HFF-Myc (cell line): ENCODE measurements at places on chromosomes 3 and 15.

GRCh38 chr3:183697610-183698317 is at the start of gene YEATS2:
Gene YEATS2, plus strand, starts transcription at chr3:183697797. Its CDS starts 17,366 bp downstream, at chr3:183715163.
- no peak for DNase-seq

- DNase-seq: no peak
These were observed 921.1 kb downstream of the FHIT start for GRCh38 chr3:60330107-60330506.

- no peak for DNase-seq
These were observed 117.7 kb downstream of the ALDH1A2 start for GRCh38 chr15:57947781-57948180.

DNA sequence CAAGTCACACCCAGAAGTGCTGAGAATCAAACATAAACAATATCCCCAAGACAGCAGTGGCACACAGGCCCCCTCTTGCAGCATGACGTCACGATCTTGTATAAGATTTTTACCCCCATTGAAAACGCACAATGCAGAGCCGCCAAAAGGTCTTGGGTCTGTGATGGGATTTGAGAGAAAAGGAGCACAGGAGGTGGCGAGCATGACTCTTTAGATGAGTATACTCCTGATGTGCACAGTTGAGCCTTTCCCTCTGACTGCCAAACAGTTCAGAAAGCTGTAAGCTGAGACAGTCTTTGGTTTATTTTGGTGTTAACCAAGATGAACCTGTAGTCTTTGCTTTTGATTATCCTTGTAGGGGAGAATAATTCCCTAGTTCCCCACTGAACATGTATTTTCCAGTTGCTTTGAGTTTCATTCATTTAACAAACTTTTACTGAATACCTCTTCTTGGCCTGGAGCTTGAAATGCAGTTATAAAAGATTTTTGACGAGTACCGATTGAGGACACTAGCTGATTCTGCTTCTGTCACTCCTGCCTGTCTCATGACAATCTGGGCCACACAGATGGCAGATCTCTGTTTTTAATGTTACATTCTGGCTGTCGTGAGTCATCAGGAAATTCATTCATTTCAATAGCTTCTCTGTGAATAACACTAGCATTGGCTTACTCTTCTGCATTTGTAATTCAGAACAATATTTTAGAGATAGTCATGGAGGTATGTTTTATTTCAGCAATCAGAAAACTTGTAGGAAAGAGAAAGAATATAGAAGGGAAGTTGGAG is 28.9 kb downstream of the CFAP91 start:
- DNase-seq: no peak

- no peak for DNase-seq
These were observed 82.7 kb downstream of the TMEM39A start for GRCh38 chr3:119380697-119381096.

- DNase-seq: no peak
These were observed 44.5 kb downstream of the SLC24A1 start for GRCh38 chr15:65666257-65666656.

DNA sequence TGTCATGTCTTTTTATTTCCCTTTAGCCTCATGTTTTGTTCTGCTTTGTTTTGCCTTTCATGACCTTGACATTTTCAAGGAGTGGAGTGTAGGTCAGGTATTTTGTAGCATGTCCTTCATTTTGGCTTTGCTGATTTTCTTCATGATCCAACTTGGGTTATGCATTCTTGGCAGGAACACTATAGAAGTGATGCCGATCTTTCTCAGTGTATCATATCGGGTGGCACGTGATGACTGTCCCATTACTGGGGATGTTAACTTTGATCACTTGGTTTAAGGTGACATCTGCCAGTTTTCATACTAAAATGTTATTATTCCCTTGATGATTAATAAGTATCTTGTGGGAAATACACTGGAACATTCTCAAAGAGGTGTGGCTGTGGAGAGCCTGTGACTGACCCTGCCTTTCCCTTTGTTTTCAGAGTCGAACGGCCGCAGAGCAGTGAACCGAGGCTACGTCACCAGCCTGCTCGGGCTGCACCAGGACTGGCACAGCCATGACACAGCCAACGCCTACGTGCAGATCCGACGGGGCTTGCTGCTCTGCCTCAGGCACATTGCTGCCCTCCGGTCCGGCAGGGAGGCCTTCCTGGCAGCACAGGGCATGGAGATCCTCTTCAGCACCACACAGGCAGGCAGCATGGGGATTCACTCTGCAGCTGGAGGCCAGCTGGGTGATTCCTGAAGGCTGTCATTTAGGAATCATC is 167.7 kb downstream of the AGBL1 start:
- no peak for DNase-seq

- DNase-seq: peak; percentile 80
These were observed at the start of gene SPATA12 for GRCh38 chr3:57060089-57060821. Gene SPATA12, plus strand, starts transcription at chr3:57060664. Its CDS starts 13,031 bp downstream, at chr3:57073695.

- DNase-seq: no peak
These were observed 140.2 kb upstream of the RBMS3 start for GRCh38 chr3:29140666-29141065.

- no peak for DNase-seq
These were observed 9.4 kb downstream of the PIK3CB start for GRCh38 chr3:138825336-138825735.

- no peak for DNase-seq
These were observed 56.4 kb downstream of the SPTSSB start for GRCh38 chr3:161314836-161315395.

DNA sequence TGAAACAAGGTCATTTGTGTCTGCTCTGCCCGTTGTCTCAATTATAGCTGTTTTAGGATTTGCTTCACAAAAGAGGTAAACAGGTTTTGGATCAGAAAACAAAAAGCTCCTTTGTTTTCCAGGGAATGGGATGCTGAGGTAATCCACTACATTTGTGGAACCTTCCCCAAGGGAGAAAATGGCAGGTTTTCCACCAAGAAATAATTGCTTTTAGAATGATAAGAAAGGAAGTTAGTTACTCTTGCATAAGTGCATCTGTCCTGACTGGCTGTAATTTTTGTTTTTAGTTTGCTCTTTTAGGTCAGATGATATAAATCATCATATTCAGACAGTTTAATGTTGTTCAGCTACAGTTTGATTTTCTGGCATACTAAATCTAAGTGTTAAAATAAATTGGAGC is 198.5 kb upstream of the COL8A1 start:
- no peak for DNase-seq

GRCh38 chr3:124804875-124805274 is 74.6 kb downstream of the UMPS start:
- DNase-seq: no peak

- DNase-seq: no peak
These were observed 9.2 kb upstream of the TRAK1 start for GRCh38 chr3:42081838-42082473.

- no peak for DNase-seq
These were observed 54.6 kb downstream of the PLD1 start for GRCh38 chr3:171755656-171756055.

- no peak for DNase-seq
These were observed 2.1 kb downstream of the CD47 start for GRCh38 chr3:108088697-108089096.

DNA sequence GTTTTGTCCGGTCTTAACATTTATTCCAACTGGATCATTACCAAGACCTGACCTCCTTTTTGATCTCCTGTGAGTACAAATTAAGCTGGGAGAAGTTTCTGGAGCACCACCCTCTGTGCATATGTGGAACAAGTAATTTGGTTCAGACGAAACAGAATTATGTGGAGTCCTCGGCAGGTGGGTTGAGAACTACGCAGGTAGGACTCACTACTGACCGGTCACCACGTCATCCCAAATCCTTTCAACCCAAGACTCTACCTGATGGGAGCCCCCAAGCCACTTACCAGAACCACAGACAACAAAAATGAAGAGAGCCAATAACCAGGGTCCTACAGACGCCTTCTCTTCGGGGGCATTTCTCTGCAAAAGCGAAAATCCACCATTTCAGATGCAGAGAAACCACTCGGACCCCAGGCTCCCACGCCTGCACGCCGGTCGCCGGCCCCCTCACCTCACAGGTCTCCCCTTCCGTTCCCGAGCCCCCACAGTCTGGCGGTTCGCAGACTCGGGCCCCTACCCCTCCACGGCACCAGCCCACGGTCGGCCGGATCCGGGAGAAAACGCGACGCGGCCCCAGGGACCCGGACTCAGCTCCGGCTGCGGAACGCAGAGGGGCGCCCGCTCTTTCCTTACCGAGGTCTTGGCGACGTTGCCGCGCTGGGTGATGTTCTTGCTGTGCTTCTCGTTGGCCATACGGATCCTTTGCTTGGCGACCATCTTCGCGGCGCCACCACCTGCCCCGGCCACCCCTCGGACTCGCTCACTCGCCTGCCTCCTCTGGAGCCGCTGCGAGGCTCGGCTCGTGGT is 674 bp downstream of the SERP1 start:
- no peak for DNase-seq

- DNase-seq: no peak
These were observed 18.0 kb upstream of the DNAJC13 start for GRCh38 chr3:132399054-132399929.

DNA sequence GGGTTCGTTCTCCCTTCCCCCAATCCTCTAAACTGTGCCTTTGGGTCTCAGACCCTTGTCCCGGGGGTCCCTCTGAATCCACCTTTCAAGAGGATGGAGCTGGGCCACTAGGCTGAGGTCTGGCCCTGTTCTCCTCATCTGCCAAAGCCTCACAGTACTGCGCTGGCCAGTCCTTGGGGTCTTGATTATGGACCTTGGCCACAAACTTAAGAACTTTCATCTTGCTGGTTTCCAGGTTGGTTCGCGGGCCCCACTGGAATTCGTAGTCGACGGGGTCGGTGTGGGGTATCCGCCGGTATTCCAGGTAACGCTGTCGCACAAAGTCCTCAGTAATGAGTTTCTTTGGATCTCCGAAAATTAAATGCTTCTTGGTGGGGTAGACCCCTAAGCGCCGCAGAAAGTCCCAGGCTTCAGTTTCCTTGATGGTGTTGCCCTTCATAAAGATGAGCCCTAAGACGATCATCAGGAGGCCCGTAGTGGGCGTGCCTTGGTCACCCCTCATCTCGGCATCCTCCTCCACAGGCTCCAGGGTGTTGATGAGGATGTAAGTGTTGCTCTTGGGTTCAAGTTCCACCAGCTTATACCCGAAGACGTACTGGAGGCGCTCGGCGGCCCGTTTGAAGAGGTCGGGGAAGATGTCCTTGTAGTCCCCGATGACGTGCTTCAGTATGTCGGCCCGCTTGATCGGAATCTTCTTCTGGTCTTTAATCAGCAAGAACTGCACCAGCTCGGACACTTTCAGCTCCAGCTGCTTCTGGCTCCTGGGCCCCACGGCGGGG is 727 bp downstream of the NSMCE3 start:
- DNase-seq: no peak

DNA sequence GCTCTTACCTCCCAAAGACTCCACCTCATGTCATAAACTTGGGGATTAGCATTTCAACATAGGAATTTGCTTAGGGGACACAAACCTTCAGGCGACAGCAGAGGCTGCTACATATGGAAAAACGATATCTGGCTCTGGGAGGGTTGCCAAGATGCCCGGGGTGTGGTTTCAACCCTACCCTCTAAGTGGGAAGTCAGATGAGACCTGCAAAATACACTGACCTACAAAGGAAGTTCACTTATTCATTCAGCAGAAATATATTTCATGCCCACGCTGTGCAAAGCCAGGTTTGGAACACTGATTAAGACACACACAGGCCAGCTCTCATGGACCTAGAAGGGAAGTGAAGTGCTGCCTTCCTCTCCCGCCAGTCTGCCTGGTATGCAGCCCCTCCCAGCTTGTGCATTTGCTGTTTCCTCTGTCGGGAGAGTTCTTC is 239.3 kb downstream of the FEZF2 start:
- peak; percentile 42 for DNase-seq

GRCh38 chr15:36791844-36792571 is 212.6 kb downstream of the CDIN1 start:
- DNase-seq: no peak

DNA sequence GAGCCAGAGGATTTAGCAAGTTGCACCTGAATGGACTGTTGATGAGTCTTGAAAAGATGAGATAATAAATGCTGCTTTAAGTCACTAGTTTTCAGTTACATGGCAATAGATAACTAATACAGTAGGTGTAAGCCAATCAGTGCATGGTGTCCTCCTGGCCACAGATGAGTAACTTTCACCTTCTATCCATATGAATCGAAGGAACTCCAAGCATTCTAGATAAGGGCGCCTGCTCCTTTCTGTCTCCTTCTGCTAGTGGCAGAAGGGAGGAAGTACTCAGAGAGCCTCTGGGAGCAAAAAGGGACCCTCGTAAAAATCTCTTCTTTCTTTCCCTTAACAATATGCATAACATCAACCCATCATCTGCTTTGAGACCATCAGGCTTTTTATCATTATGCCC is 37.3 kb downstream of the TM6SF1 start:
- no peak for DNase-seq

- no peak for DNase-seq
These were observed 131.8 kb downstream of the MDFIC2 start for GRCh38 chr3:70180664-70181063.
